ENCODE measurements at places on chromosomes 13 and 19.

DNA sequence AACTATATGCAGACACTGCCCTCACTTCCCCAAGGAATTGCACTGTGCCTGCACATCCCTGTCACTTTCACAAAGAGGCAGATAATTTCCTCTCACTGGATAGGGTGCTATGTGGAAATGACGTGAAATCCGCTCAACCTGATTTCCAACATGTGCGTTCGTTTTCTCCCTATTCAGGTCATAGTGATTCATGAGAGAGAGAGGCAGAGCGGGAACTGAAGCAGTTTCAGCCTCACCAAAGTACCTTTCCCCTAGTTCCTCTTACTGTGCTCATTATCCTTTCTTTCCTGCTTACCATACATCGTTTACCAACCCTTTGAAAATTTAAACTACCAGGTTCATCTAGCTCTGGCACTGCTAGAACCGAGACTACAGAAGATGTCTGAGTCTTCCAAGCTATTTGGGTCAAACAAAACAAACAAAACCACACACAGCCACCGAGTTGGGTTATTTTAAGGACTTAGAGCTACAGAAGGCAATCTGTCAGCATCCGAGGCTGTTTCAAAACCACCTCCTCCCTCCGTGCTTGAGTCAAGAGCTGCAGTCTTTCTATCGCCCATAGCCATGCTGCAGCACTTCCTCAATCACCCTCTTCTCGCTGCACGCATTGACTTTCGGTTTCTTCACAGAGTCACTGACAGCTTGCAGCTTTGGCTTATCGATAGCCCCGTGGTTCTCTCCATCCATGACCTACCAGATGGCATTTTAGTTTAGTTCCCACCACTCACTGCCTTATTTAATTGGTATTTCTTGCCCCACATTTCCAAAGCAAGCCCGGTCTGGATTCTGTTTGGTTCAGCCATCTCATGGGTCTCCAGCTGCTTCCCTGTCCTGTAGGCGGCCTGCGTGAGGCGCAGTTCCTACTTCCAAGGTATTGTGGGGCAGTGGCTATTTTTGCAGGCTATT lies 1395.8 kb downstream of the EFNB2 start:
- DNase-seq: peak; percentile 51

- no peak for DNase-seq
Observed at GRCh38 chr13:26987486-26988013, 184.1 kb downstream of the USP12 start.

GRCh38 chr13:72218966-72219365 lies 352.0 kb upstream of the DACH1 start:
- DNase-seq: no peak

GRCh38 chr13:102333320-102334198 lies 68.3 kb downstream of the FGF14 start:
- no peak for DNase-seq

DNA sequence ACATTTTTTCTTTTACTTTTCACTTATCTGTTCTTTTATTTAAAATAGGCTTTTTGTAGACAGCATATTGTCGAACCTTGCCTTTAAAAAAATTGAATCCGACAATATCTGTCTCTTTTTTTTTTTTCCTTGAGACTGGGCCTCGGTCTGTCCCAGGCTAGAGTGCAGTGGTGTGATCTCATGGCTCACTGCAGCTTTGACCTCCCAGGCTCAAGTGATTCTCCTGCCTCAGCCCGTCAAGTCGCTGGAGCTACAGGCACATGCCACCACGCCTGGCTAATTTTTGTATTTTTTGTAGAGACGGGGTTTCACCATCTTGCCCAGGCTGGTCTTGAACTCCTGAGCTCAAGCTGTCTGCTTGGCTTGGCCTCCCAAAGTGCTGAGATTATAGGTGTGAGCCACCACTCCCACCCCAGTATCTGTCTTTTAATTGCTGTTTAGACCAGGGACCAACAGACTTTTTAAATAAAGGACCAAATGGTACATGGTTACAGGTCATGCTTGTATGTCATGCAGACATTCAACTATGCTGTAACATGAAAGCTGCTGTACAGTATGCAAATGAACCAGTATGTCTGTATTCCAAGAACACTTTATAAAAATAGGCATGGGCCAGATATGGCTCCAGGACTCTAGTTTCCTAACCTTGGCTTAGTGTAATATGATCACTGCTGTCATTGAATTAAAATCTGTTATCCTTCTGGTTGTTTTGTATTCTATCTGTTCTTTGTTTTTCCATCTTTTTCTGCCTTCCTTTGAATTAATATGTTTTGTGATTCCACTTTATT lies 80.3 kb downstream of the GJA3 start:
- DNase-seq: no peak

DNA sequence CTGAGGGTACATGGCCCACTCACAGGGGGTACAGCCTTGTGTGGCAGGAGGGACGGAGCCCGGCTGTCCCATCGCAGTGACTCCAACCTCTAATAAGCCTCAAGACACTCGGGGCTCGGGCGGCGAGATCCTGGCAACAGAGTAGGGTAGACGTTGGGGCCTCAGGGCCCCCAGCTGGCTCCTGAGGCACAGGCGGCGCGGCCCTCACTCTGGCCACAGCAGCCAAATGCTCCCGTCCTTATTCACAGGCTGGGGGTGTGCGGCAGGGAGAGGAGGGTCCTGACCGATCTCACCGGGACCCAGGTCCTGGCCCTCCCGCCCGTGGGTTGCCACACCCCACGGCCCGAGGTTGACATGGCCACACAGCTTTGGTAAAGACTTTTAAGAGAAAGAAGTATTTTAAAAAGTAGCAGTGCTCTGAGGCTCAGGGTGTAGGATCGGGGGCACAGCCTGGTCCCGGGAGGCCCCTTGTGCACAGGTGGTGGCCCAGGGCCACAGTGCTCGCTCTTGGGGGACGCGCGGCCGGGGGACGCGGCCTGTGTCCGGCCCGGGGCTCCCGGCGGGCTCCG lies 7.6 kb downstream of the SLC39A3 start:
- DNase-seq: no peak

GRCh38 chr13:76846363-76846762 lies 39.8 kb downstream of the KCTD12 start:
- no peak for DNase-seq

- no peak for DNase-seq
Observed at GRCh38 chr13:106506286-106506685, 29.2 kb downstream of the EFNB2 start.

GRCh38 chr19:28428663-28429348 lies 784.1 kb downstream of the UQCRFS1 start:
- DNase-seq: no peak

GRCh38 chr19:19652482-19653295 lies 9.2 kb upstream of the GMIP start:
- no peak for DNase-seq

DNA sequence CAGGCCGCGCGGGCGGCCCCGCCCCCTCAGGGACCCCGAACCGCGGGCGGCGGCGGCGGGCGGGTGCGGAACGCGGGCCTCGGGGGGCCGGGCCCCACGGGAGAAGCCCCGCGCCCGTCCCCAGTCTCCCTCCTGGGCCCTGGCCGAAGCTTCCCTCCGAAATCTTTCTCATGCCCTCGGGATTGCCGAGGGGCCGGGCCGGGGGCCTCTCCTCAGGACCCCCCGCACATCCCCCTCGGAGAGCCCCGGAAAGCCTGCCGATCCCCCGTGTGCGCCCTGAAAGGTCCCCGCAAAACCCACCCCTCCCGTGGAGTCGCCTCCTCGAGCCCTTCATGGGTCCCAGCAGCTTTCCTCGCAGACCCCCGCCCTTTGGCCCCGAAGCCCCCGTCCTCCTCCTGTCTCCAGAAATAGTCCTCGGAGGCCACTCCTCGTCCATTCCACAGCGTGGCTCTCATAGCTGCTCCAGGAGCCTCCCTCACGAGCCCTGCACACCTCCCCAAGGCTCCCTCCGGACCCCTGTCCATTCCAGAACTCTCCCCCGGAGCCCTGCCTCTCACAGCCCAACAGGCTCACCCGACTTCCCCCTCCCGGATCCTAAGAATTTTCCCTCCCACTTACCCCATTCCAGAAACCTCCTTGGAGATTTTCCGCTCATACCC lies 555 bp downstream of the SAMD4B start:
- no peak for DNase-seq

- DNase-seq: no peak
Observed at GRCh38 chr13:69468624-69469023, 639.0 kb upstream of the ATXN8OS start.

- no peak for DNase-seq
Observed at GRCh38 chr19:41530761-41531301, 45.1 kb upstream of the CEACAM21 start.

- no peak for DNase-seq
Observed at GRCh38 chr13:48654511-48654910, 782 bp downstream of the CYSLTR2 start.

- no peak for DNase-seq
Observed at GRCh38 chr19:17739121-17739875, 12.0 kb upstream of the FCHO1 start.

GRCh38 chr19:32174386-32175113 lies 170.9 kb upstream of the ZNF507 start:
- DNase-seq: no peak

- no peak for DNase-seq
Observed at GRCh38 chr19:33634361-33635091, 12.8 kb downstream of the CHST8 start.

GRCh38 chr19:16013181-16013850 lies 63.0 kb upstream of the TPM4 start:
- no peak for DNase-seq

GRCh38 chr13:40550130-40550529 lies 116.3 kb downstream of the FOXO1 start:
- no peak for DNase-seq

GRCh38 chr19:1451916-1452801 lies 2.2 kb downstream of the APC2 start:
- no peak for DNase-seq

GRCh38 chr13:51681037-51681678 lies 96.9 kb downstream of the WDFY2 start:
- no peak for DNase-seq

- DNase-seq: no peak
Observed at GRCh38 chr19:35224681-35225571, 3.6 kb downstream of the FAM187B start.

DNA sequence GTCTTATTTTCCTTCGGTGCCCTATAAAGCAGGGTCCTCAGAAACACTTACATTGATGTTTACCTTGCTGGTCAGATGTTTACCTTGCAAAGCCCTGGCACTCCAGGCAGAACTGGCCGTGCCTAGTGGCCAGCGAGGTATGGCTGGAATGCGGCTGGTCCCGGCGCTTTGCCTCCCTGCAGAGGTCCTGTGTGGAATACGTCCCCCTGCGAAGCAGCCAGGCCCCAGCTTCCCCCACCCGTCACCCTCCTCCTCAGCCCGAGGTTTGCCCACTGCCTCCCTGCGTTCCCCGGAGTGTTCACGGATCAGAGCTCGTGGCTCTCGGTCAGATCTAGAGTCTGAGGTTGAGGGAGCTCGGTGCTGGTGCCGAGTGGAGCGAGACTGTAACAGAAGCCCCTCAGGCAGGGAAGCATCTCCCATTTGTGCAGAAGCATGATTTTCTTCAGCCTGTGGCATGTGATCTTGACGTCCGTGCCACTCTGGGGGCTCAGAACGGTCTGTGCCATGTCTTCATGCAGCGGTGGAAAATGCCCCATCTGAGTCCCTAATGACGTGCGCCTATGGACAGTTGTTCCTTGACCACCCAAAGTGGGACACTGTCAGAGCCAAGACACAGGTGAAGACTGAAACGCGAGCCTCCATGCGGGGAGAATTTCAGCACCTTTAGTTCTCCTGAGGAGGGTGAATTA lies 54.8 kb upstream of the SOX1 start:
- DNase-seq: no peak

- DNase-seq: no peak
Observed at GRCh38 chr13:64551755-64552154, 2678.4 kb downstream of the PCDH9 start.

- DNase-seq: no peak
Observed at GRCh38 chr13:49029570-49029969, 53.9 kb downstream of the FNDC3A start.

GRCh38 chr13:98822225-98822606 lies 69.7 kb upstream of the SLC15A1 start:
- no peak for DNase-seq

GRCh38 chr13:50911081-50911631 lies 1.6 kb downstream of the RNASEH2B start:
- DNase-seq: no peak

DNA sequence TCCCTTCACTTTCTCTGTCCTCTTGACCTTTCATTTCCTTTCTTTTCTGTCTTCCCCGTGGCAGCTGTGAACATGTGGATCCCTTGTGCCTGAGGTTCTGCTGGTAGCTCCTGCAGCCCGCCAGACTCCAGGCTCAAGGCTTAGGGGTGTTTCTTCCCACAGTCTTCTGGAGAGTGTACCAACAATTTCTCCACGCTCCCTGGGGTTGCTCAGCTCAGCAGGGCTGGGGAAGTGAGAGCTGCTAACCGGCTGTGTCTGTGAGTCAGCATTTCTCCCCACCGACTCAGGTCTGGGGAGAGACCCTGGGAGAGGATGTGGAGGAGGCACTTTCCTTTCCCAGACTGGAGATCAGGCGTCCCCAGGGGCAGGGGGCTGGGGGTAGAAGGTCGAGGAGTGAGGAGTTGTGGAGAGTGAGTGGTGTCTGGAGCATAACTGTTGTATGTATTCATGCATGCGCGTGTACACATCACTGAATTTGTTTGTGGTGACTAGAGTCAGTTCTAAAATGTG lies 193.6 kb downstream of the KCNRG start:
- no peak for DNase-seq

- no peak for DNase-seq
Observed at GRCh38 chr13:59230484-59231264, 933.1 kb downstream of the DIAPH3 start.
